ENCODE measurements at places on chromosomes 6 and 20.
A peak's percentile ranks its signal among the peaks of the same experiment; 100 is the strongest.

DNA sequence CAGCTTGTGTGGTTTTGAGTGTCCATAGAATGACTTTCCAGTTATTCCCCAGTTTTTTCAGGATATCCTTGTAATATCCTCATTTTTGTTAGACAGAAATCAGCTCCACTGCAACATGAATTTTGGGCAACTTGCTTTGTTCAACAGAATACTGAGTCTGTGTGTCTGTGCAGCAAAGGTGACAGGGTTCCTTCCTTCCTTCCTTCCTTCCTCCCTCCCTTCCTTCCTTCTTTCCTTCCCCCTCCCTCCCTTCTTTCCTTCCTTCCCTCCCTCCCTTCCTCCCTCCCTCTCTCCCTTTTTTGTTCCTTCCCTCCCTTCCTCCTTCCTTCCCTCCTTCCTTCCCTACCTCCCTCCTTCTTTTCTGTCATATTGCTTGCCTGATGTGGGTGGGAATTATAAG, 496.5 kb downstream of the EPM2A start:
- no peak for DNase-seq

- no peak for DNase-seq
Observed at GRCh38 chr20:62935204-62935967, 2.6 kb upstream of the GID8 start.

DNA sequence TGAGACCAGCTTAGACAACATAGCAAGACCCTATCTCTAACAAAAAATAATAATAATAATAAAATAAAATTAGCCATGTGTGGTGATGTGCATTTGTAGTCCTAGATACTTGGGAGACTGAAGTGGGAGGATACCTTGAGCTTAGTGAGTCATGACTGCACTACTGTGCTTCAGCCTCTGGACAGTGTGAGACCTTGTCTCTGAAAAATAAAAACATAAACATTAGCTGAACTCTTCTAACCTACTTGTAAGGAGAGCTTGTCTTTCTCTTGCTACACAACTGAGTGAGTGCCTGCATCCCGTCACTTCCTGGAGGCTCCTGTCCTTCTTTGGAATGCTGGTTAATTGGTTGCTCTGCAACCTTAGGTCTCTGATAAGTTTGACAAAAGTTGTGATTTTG, 5.1 kb upstream of the DBNDD2 start:
- no peak for DNase-seq

DNA sequence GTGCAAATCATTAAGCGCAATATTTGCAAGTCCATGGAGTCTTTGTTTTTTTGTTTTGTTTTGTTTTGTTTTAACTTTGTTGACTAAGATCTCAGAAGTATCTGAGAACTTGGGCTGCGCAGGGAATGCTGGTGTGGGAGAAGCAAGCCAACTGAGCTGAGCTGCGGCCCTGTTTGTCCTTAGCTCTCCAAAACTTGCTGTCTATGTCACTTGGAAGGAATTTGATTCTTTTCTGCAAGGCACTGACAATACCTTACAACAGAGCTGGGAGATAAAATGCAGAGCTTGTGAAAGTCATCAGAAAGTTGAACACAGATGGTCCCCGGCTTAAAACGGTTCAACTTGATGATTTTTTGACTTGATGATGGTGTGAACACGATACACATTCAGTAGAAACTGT, 5.4 kb downstream of the SLC22A23 start:
- no peak for DNase-seq

GRCh38 chr6:43127877-43128276, 43.2 kb upstream of the SRF start:
- DNase-seq, result no peak

DNA sequence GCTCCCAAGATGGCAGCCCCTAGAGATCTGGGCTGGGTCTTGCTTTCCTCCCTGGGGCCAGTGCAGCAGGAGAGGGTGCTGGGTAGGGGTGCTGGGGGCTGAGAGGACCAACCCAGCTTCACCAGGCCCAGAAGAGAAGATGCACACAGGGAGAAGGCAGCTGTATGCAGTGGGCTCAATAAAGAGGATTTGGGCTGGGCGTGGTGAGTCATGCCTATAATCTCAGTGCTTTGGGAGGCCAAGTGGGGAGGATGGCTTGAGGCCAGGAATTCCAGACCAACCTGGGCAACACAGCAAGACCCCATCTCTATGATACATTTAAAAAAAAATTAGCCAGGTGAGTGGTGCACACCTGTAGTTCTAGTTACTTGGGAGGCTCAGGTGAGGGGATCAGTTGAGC, 25.7 kb upstream of the EMILIN3 start:
- DNase-seq, result no peak

DNA sequence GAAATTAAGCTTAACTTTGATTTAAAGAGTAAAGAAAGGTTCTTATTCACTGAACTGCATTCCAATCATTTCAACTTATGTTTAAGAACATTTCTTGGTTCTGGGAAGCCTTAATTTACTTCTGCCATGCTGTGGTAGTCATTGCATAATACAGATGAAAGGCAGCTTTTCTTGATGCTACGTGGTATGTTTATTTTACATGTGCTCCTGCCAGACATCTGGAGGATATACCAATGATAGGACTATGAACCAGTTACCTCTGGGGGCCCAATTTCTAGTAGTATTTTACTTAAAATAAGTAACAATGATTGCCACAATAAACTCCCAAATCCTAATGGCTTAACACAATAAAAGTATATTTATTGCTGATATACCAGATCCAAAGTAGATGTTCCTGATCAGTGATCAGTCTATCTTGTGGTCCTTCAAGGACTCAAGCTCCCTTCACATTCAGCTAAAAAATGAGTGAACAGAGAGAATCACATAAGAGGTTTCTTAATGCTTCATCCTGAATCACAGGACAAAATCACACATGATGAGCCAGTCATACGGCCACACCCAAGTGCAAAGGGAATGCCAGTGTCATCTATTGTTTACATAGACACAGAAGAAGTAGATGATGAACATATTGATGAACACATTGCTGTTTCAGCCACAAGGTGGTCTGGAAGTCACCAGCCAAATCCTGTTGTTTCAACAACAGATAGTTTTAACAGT, 56.5 kb upstream of the CCN2 start:
- DNase-seq, result no peak

DNA sequence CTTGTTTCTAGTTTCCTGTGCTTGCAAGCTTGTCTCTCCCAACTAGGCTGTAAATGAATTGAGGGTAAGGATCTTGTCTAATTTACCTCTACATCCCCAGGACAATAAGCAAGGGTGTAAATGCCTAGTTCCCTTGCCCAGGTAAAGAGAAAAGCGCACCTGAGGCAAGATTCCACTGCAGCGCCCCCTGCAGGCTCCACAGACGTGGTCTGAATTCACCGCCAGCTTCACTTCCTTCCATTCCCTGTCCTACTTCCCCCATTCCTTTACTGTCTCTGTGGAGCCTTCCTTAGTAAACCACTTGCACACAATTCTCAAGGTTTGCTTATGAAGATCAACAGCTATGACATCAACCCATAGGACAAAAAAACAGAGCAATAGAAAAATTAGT, 42.3 kb downstream of the ANKEF1 start:
- no peak for DNase-seq

DNA sequence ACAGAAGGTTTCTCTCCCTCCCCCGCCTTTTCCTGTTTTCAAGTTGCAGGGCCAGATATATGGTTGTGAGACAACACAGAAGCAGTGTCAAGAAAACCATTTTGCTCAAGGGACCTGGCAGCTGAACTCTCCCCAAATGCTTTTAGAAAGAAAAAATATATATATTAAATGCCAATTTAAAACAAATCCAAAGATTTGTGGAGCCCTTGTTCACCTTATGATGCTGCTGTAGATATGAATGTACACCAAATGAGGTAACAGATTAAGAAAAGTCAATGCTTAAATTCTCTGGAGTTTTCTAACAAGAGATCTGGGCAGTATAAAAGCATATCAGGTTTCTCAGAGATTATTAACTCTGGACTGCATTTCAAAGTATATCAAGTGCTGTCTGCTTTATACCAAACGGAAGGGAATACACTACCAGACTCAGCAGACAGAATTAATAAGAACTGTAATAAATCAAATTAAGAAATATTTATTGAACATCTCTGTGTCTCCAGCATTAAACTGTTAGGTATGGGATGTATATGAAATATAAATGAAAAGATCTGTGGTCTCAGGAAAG, 357.5 kb downstream of the HDGFL1 start:
- no peak for DNase-seq

DNA sequence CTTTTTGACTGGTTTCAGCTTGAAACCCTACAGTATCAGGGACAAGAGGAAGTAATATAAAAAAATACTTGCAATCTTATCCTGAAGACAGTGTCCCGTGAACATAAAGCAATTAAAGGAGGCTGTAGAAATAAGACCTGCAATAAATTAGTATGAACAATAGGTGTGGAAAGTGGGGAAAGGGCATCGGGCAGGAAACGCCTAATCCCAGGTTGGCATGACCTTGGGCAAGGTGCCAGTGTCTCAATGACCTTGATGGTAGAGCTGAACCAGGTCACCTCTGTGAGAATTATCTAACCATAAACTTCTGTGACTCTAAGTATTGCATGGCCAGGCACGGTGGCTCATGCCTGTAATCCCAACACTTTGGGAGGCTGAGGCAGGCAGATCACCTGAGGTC, 115.2 kb downstream of the LY86 start:
- DNase-seq, result no peak

DNA sequence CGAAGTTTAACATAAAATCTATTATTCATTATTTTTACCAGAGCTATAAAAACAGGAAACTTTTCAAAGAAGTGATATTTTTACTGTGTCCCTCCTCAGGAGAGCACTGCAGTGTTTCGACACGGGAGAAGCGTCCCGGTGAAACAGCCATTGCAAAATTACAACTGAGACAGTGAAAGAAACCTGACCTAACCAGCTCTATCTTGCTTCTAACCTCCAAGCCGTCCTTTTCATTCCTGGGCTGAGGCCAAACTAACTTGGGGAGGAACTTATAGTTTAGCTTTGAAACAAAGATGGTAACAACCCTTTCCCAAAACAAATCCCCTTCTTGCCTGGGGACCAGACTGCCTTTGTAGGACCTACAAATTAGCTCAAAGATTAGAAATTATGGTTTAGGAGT, 79.2 kb downstream of the WDR27 start:
- no peak for DNase-seq

GRCh38 chr20:58018590-58018989, 209.9 kb downstream of the ANKRD60 start:
- no peak for DNase-seq

GRCh38 chr6:119350202-119350951, 816 bp upstream of the MAN1A1 start:
- peak; percentile 28 for DNase-seq

DNA sequence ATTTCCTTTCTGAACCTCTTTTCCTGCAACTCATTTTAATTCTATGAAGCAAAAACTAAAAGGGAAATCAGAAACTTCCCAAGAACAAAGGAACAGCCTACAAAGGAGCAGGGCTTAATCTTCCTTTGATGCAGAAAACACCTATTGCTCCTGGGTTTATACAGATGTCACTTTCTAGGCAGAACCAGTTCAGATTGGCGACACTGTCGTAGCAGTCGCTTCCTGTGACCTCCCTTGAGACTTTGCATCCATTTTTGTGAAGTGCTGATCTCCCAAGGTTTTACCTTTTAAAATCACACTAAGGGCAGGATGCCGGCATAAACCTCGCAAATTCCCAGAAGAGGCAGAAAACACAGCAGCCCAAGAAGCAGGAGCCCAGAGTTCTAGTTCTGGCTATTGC, 40.1 kb downstream of the JAG1 start:
- no peak for DNase-seq

GRCh38 chr20:21432911-21433310, 35.6 kb upstream of the NKX2-4 start:
- DNase-seq, result no peak

GRCh38 chr20:30630761-30631160, 626.7 kb upstream of the DEFB115 start:
- no peak for DNase-seq

DNA sequence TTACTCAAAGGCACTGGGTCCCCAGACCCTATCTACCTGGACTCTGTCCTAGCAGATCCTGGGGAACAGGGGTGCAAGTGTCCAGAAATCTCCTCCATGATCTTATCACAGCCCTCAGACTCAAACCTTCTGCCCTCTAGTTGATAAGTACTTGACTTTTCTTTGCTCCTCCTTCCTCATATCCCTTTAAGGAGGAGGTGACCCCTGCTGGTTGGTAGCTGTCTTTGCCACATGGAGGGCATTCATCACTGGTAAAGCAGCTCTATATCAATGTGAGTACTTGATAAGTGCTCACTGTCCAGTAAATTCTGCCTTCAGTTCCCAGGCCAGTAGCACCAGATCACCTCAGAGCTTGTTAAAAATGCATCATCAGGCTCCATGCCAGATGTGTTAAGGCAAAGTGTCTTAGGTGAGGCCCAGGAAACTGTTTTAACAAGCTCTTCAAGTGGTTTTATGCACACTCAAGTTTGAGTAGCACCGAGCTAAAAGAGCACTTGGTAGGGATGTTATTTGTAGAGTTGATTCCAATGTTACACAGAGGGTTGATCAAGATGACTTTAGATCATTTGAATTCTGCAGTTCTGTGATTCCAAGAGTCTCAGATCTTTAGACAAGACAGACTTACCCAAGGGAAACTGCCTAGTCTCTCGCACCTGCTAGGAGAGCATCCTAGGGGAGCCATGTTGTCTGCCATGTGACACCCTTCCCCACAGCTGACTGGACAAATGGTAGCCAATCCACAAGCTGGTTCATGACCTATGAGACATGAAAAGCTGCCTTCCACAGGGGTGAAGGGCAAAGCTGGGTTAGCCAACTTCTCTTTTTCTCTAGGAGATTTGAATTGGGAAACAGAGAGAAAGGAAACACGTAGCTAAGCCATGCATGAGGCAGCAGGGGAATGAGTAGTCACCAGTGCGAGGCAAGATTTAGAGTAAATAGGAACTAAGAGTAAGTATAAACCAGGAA, 18.6 kb downstream of the TREML2 start:
- DNase-seq, result no peak

GRCh38 chr20:34984756-34985261, 29.1 kb downstream of the MYH7B start:
- DNase-seq, result no peak

Data from stimulated activated CD4-positive, alpha-beta T cell treated with anti-CD3 and anti-CD28 coated beads, TNF-alpha, amount 100 ng/mL, for 48 hours (primary cell).